SJCRH30 (cell line): ENCODE measurements at places on chromosomes 4 and X.

DNA sequence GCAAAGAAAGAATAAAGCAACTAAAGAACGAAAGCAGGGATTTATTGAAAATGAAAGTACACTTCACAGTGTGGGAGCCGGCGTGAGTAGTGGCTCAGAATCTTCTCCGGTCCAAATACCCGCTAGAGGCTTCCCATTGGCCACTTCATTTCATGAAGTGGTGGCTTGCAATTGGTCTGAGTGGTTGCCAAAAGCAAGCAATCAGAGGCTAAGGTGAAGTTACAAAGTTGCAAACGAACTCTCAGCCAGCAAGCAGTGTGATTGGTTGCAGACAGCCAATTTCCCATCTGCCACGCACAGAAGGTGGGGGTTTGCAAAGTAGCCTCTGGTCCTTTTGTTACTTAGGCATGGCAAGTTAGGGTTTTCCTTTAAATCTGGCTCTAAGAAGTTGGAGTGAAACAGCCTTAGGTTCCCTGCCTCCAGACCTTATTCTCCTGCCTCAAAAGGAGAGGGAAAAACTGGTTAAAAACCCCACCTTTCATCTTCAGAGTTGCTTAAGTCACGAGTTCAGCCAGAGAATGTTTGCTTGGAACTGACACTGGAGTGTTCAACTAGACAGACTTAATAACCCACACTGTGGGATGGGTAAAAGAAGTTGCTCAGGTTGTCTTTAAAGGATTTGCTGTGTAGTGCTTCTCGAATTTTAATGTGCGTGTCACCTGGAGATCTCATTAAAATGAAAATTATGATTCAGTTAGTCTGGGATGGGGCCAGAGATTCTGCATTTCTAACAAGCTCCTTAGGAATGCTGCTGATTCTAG, 6.9 kb upstream of the CLOCK start:
- DNase-seq, result no peak

DNA sequence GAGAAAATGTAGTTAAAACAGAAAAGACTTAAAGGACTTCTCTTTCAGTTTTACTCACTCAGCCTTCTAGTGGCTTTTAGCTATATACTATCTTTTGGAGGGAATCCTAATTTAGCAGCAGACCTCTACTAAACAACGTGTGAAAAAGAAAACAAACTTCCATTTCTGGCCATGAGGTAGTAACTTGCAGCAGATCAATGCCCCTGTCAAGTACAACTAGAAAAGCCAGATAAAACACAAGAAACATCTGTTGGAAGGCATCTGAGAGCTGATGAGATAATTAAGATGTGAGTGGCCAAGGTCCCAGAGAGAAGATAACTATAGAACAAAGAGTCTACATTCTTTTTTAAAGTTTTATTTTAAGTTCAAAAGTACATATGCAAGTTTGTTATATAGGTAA, 101.7 kb downstream of the CORIN start:
- no peak for DNase-seq

DNA sequence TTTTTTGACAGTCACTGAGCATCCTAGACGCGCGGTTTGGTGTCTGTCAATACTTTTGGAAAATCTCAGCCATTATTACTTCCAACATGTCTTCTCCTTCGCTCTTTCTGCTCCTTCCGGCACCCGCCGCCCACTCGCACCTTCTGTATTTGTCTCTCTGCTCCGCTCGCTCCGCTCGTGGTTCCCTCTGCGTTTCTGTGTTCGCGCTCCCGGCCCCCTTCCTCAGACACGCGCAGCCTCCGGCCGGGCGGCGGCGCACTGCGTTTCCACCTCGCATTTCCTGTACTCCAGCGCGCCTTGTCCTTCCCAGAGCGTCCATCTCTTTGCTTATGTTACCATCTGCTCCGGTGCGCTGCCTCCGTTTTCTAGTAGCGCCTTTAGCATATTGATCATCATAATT, 21.1 kb downstream of the PDE6B start:
- DNase-seq, result no peak

GRCh38 chr4:38113551-38113950, 153.4 kb downstream of the PTTG2 start:
- DNase-seq, result no peak

GRCh38 chr4:130035391-130035790, 939.4 kb downstream of the C4orf33 start:
- DNase-seq, result no peak

DNA sequence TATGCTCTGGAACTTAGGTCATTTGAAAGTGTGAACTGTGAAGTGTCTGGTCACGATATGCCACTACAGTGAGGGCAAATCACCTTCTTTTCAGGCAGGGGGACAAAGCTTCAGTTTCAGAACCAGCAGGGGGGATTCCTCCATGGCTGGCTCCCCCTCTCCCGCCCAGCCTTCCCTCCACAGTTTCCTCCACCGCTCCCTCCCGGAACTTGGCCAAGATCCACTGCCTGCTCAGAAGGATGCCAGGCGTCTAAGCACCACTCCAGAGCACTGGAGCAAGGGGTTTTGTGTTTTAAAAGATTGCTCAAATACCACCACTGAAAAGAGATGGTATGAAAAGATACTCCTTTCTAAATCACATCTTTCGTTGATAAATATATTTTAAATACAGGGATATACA, 126.9 kb downstream of the ELOVL6 start:
- DNase-seq, result no peak

GRCh38 chr4:146193628-146194027, 18.1 kb downstream of the LSM6 start:
- no peak for DNase-seq

- no peak for DNase-seq
Measured at GRCh38 chrX:123013141-123013540, 170.9 kb upstream of the GRIA3 start.

DNA sequence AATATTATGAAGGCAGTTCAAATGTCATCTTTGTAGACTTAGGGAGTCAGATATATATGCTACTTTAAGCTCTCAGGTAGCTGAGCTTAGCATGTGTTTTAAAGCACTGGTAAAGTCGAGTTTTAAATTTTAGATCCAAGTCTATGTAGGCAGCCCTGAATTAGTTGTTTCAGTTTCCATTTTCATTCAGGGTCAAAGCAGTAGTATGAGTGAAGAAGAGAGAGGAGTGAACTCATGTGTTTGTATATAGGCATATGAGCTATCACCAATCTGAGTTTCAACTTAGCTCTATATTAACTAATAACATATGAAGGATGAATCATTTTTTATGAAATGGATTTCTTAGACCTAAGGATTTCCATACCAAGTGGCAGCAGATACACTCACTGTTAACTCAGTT, 1353.4 kb downstream of the FSTL5 start:
- DNase-seq, result no peak

- no peak for DNase-seq
Measured at GRCh38 chrX:48703642-48704481, 7.3 kb downstream of the SUV39H1 start.

DNA sequence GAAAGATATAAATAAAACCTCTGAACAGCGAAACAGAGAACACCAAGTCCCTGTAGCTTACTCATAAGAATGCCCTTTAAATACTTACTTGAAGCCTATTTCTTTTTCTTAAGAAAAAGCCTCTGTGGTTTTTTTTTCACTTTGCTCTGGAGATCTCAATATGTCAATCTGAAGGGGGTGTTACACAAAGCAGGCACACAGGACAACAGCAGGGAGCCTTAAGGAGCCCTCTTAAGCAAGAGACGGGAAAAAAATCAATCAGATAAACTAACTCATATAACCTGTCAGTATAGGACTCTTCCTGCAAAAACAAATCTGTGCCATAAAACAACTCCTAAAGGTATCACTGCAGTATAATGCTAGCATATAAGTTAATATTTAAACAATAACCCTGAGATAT, 611.1 kb upstream of the ATOH1 start:
- no peak for DNase-seq

GRCh38 chr4:185215261-185215660, 5.9 kb downstream of the SNX25 start:
- no peak for DNase-seq

DNA sequence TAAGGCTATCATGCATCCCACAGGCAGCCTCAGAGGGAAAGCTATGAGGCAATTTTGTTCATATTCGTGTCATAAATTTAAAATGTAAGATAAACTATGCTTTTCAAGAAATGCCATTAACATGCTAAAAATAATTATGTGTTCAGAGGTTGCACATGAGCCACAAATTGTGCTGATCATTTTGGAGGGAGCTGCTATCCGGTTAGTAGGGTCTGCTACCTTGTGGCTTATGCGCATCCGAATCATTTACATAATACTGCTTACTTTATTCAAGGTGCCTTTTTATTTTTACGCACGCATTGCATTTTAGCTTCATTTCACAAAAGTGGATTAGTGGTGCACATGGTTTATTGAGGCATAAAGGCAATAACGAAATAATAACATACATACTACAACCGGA, 76.4 kb upstream of the WWC2 start:
- no peak for DNase-seq

- no peak for DNase-seq
Measured at GRCh38 chr4:100828986-100829685, 311.3 kb upstream of the EMCN start.

- DNase-seq, result no peak
Measured at GRCh38 chrX:36577006-36577405, 431.2 kb upstream of the FAM47C start.

GRCh38 chr4:180141734-180142133, 2101.5 kb upstream of the TENM3 start:
- no peak for DNase-seq

DNA sequence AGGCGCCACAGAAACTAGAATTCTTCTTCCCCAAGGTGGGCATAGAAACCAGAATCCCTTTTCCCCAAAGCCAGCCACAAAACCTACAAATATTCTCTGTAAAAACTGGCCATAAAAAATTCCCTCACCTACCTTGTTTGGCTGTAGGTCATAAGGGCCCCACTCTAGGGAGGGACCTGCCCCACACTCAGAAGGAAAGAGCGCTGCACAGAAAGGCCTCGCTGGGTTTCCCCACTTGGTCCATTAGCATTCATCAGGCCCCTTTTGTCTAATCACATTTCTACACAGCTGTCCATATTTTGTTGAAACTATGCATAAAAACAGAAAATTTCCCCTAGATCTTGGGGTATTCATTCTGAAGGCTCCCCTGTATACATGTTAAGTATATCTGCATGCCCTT, 54.1 kb downstream of the PHKA2 start:
- DNase-seq, result no peak

GRCh38 chr4:140249351-140249750, 95.4 kb upstream of the MAML3 start:
- no peak for DNase-seq

GRCh38 chrX:25925946-25926345, 212.2 kb upstream of the MAGEB18 start:
- no peak for DNase-seq

GRCh38 chr4:86156531-86156930, 203.3 kb downstream of the MAPK10 start:
- no peak for DNase-seq

DNA sequence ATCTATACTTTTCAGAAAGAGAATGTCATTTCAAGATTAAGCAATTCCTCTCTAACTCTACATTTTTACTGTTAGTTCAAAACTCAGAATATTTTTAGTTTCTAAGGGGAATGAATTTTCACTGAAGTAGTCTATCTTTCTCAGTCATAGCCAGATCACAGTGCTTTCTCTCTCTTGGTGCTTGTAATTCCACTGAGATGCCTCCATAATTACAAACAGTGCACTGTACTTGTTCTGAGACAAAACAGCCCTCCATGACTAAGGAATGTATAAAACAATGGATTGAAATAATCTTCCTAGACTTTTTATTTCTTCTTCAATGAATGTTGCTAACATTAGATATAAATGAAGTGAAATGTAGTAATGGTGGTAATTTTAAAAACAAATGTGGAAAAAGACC, 603.2 kb upstream of the FAM241A start:
- DNase-seq, result no peak

- no peak for DNase-seq
Measured at GRCh38 chr4:146132445-146132844, 43.1 kb upstream of the LSM6 start.

GRCh38 chr4:158179465-158179864, 6.6 kb upstream of the GASK1B start:
- no peak for DNase-seq

DNA sequence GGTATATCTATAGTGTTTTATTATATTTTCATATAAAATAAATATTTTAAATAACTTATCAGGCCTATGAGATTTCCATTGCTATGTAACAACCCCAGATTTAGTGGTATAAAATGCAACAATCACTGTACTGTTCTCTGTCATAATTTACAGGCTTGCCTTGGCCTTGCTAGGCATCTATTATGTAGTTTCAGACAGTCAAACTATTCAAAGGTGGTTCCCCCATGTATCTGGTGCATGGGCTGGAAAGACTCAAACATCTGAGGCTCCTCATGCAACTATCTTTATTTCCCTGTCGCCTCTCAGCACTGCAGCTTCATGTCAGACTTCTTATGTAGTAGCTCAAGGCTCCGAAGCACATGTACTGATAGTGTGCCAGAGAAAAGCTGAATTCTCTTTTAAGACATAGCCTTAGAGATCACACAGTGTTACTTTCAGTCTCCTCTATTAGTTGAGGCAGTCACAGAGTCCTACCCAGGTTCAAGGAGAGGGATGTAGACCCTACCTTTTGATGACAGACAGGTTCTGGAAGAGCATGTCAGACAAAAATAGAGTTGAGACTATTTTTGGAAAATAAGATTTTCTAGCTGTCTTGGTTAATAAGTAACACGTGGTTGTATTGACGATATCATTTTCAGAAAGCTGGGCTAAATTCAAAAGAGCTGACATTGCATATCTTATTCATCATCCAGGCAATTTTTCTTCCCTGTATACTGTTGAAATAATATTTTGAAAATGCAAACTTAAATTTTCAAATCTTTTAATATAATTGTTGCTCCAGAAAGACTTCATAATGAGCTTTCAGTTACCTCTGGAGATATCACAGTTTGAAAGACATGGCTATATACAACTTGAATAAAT, 19.4 kb downstream of the MTTP start:
- DNase-seq, result no peak

GRCh38 chr4:187184508-187184907, 460.9 kb upstream of the FAT1 start:
- no peak for DNase-seq
